ENCODE measurements at places on chromosomes 6 and 20. TPM values are rescaled to one million over a fixed set of nuclear protein-coding genes. Genes with fewer than 3 reads are reported as not detected.

DNA sequence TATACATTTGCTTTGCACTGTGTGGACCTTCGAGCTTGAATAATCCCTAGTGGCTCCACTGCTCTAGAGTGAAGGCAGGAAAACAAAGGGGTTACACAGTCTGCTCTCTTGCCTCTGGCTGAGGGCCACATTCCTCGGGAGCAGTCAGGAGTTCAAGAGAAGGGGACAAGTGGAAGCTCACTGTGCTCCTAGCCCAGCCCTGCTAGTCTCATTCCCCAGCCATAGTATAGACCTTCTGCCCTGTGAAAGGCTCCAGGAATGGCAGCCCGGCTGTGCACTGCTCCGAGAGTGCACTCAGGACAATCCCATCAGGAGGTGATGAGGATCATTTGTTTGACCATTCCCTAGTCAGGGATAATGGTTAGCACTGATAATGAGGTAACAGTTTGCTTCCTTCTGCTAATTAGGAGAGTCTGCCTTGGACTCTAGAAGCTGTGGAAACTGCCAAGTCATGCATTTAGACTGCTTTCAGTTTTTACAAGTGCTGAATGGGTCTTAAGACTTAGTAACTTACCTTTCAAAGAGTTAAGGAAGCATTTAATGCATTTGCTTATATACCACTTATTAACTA, 8.5 kb downstream of the IYD start:
- DNase-seq: no peak

- DNase-seq: no peak
These were observed 539 bp downstream of the CDYL start for GRCh38 chr6:4776493-4777393.

DNA sequence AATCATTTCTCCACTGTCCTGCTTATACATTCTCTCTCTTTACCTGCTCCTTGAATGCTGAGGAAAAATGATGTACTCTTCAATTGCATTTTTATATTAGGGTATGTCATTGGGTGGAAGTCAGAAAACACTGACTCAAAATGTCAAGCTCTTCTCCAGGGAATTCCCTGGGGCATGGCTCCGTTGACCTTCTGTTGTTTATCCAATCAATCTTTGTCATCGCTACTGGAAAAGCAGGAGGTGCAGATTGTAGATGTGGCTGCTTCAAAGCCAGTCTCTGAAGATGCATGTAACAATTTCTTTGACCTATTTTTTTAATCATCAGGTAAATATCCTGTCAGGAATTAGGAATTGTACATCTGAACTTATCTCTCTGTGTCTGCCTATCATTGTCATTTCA, 63.9 kb upstream of the TENT5A start:
- no peak for DNase-seq

Gene PTCRA
- not detected for total RNA-seq

Gene NFS1
- total RNA-seq: 19.9 TPM

- DNase-seq: no peak
These were observed 66.0 kb upstream of the PREP start for GRCh38 chr6:105468850-105469249.

GRCh38 chr6:2496291-2496690, 250.9 kb upstream of the GMDS start:
- no peak for DNase-seq

Gene OR2B6
- total RNA-seq: not detected

Gene COL19A1
- 0.09 TPM for total RNA-seq

GRCh38 chr6:835476-836160, 142.7 kb upstream of the EXOC2 start:
- DNase-seq: no peak

DNA sequence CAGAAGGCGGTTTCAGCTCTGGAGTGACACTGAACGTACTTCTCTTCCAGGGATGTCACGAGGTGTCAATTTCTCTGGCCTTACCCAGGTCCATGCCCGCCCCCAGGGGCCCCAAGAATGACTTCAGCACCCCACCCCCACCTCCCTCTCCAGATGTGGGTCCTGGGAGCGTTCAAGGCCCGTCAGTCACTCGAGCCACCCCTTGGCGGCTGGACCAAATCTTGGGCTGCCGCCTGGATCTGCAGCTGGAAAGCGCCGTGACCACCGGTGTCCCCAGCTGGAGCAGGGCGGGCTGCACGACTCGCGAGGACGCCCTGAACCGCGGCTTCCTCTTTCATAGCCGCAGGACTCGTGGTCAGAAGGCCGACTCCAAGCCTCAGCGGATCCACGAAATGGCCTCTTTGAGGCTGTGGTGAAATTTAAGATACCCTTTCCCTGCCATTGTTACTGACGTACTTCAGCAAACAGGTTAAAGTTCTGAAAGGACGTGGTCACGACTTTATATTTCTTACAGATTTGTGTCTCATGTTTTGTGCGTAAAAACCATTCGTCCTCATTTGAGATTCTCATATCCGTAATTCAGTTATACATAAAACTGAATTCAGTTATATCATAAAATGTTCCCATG, 29.3 kb downstream of the TRIM38 start:
- peak; percentile 57 for DNase-seq

GRCh38 chr6:165697171-165697570, 34.1 kb upstream of the PDE10A start:
- DNase-seq: peak; percentile 69

DNA sequence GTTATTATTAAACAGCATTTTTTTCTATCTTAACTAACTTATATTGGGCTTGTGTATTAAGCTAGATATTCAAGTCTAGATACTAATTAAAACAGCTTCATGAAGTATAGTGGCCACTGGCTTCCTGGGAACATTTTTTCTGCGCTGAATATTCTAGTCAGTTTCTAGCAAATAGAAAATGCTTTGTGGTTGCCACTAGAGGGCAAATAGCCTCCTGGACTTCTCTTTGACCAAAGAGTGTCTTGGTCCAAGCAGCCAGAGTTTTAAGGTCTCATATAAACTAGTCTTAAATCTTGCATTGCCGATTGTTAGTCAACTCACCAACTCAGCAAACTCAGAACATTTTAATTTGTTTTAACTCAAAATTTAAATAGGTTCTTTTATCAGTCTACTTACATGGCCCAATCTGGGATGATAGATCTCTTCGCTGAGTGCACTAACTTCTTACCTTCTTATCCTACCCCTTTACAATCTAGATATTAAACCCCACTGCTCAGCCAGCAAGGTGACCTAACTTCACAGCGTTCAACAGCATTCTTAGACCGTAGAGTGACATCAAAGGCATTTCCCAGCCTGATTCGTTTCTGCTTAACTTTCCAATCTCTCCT, 24.6 kb upstream of the ID4 start:
- peak; percentile 83 for DNase-seq

Gene SSTR4
- total RNA-seq: not detected

GRCh38 chr6:14883921-14884320, 361.9 kb upstream of the JARID2 start:
- peak; percentile 15 for DNase-seq

DNA sequence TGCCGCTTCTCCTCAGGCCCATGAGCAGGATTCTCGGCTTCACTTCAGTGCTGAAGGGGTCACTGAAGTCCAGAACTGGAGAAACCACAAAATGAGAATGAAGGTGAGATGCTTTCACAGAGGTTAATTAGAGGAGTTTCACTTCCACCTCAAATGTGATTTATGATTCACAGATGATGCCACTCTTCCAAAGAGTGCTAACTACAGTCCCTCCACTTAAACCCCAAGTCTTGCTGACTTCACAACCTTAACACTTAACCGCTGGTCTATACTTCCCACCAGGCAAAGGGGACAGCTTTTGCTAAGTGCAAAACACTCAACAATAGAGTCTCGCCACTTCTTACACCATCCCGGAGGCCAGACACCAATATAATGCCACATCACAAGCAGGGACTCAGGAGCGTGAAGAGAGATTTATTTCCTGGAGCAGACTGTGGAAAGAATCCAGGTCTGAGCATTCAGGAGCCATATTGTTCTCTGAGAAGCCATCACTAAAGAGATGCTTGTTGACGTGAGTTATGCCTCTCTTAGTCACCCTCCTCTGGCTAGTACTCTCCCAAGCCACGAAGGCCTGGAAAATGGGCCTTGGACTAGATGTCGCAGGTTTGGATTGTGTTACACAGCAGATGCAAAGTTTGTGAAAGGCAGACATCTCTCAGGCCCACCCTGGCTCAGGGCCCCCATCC, 24.4 kb downstream of the RRAGD start:
- no peak for DNase-seq

Gene NKX2-2
- total RNA-seq: not detected

Gene SLC22A3
- total RNA-seq: 1.5 TPM

GRCh38 chr6:153662982-153663381, 376.1 kb upstream of the OPRM1 start:
- DNase-seq: no peak
